ENCODE measurements at places on chromosomes 11 and 22.

DNA sequence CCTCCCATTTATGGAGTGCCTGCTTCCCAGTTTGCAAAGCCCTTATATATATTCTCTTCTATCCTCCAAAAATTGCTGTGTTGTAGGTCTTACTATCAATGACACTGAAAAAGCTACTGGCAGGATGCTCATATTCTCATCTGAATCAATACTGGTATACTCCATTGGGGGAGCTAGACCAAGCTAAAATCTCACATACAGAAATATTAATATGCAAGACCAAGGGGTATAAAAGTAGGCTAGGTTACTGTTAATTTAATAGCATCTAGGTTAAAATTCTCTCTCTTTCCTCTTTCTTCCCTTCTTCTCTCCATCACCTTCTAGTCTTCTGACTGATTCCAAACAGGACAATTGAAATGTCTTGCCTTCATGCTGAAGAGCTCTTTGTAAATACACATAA is 17.1 kb upstream of the BDNF start:
- no peak for DNase-seq

DNA sequence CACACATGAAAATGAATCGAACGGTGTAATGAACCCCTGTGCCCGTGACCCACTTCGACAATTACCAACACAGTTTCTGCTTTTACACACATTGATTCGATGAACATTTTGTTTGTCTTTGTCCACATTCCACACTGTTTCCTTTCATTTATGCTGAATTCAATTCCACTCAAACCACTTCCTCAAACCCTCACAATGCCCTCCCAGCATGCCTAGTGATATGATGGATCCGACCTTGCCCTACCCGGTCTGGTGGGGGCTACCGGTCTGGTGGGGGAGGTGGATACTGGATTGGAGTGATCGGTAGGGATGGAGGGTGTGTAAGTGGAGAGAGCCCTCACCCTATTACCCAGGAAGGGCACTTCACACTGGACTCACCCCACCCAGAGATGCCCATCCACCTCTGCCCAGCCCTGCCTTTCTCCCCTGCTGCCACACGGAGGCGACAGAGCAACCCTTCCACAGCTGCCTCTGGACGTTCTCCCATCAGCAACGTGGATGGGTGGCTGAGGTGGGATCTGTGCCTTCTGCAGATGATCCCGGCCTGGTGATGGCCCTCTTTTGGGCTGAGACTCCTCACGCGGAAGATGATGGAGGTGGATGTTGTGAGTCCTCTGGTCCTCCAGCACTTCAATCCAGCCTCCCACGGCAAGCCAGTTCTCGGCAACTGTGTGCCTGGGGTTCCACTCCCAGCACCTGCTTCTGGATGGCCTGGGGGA is 33.0 kb upstream of the P2RY2 start:
- peak; percentile 56 for DNase-seq

GRCh38 chr11:40187295-40187694 is 1272.2 kb downstream of the LRRC4C start:
- no peak for DNase-seq

DNA sequence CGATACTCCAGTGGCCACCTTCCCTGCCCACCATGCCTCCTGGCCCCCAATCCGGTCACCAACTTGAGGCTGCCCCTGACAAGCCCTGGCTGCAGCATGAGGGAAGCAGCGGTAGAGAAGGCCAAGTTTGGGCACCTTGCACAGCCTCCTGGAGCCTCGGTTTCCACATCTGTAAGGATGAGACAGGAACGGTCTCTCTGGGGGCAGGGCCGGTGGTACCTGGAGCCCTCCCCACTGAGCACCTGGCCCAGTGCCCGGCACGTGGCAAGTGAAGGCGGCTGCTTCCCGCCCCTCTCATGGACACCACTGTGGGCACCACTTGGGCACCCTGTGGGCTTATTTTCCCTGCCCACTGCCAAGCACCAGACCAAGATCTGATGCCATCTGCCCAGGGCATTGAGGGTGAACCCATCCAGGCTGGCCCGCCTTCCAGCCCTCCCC is 77.8 kb downstream of the CDKN1C start:
- DNase-seq: no peak

- no peak for DNase-seq
These were observed 7.7 kb downstream of the CCDC73 start for GRCh38 chr11:32786811-32787210.

- DNase-seq: no peak
These were observed 105.4 kb upstream of the CSNK2A3 start for GRCh38 chr11:11458485-11458884.

- DNase-seq: no peak
These were observed 3.6 kb downstream of the C11orf87 start for GRCh38 chr11:109425554-109425953.
